ENCODE measurements at places on chromosomes 5 and 9.

GRCh38 chr5:165139262-165139661 is 1633.8 kb downstream of the MAT2B start:
- no peaks in the 10 kb centered on the region for H3K36me3 ChIP-seq
- no peaks in the 10 kb centered on the region for H3K27me3 ChIP-seq
- H3K4me1 ChIP-seq: peaks cover 19% of the 10 kb centered on the region
- DNase-seq: no peak

DNA sequence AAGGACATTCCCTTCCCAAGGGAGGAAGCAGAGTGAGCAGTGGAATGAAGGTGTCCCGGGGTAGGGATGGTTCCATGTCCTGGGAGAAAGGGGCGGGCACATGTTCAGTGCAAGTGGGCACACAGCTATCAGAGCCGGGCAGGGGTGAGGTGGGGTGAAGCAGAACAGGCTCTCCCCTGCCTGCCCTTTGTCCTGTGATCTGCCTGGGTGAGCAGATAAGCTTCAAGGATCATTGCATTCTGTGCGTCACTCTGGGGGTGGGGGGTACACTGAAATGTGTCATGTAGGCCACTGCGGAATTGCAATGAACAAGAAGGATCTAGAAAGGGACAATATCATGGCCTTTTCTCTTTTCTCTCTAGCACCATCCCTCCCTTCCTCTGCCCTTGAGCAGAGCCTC is 61.7 kb upstream of the SHB start:
- peaks cover 16% of the 10 kb centered on the region for H3K27me3 ChIP-seq
- no peak for DNase-seq
- H3K4me3 ChIP-seq: no peak overlapping the region
- no peak overlapping the region for H3K27ac ChIP-seq

- H3K4me3 ChIP-seq: no peak overlapping the region
- peaks cover 18% of the 10 kb centered on the region for H3K36me3 ChIP-seq
- H3K4me1 ChIP-seq: peaks cover 6% of the 10 kb centered on the region
- no peak overlapping the region for H3K27ac ChIP-seq
- DNase-seq: no peak
- no peaks in the 10 kb centered on the region for H3K27me3 ChIP-seq
Measured at GRCh38 chr5:34022121-34022705, 14.4 kb upstream of the AMACR start.

- no peak for DNase-seq
- H3K4me1 ChIP-seq: peaks cover 13% of the 10 kb centered on the region
- H3K36me3 ChIP-seq: no peaks in the 10 kb centered on the region
- H3K27ac ChIP-seq: no peak overlapping the region
- no peak overlapping the region for H3K4me3 ChIP-seq
- H3K27me3 ChIP-seq: no peaks in the 10 kb centered on the region
Measured at GRCh38 chr9:120949290-120949689, 22.7 kb upstream of the TRAF1 start.

Data from type B pancreatic cell (in vitro differentiated cells).